Activated CD4-positive, alpha-beta T cell treated with anti-CD3 and anti-CD28 coated beads, Interleukin-2, amount 10 ng/mL, durations not matched to agents 7 days and 5 days (primary cell): ENCODE measurements at places on chromosomes 3 and 15. TPM values are rescaled to one million over a fixed set of nuclear protein-coding genes. Genes with fewer than 3 reads are reported as not detected.

DNA sequence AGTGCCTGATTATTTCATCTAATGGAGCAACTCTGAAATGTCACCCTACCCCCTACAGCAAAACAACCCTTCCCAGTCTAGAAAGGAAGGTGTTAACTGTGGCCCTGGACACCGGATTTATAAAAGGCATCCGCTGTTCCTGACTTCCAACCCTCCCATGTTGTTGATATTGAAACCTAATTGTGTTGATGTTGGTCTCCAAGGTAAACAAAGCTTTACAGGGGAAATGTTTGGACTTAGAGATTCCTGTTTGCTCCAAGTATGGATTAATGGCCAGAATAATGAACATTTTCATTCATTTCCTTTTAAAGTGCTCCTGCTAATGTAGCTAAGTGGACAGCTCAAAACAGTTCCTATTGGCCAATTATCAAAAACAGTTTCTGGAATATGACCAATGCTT lies 19.4 kb upstream of the LMCD1 start:
- DNase-seq: no peak

- DNase-seq: no peak
These were observed 753.5 kb upstream of the NECTIN3 start for GRCh38 chr3:110318108-110318507.

DNA sequence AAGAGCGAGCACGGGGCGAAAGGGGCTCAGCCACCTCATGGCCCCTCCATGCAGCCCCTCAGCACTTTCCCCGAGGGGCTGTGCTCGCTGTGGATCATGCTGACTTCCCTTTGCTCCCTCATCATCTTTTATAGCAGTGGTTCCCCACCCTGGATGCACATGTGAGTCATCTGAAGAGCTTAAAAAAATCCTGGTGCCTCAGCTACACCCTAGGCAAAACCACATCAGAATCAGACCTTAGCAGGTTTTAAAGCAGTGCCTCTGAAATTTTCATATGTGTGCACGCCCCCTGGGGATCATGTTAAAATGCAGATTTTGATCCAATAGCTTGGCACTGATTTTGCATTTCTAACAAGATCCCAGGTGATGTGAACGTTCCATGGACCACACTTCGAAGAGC lies 50.9 kb downstream of the FEM1B start:
- peak; percentile 70 for DNase-seq

Gene GHSR
- total RNA-seq: not detected

DNA sequence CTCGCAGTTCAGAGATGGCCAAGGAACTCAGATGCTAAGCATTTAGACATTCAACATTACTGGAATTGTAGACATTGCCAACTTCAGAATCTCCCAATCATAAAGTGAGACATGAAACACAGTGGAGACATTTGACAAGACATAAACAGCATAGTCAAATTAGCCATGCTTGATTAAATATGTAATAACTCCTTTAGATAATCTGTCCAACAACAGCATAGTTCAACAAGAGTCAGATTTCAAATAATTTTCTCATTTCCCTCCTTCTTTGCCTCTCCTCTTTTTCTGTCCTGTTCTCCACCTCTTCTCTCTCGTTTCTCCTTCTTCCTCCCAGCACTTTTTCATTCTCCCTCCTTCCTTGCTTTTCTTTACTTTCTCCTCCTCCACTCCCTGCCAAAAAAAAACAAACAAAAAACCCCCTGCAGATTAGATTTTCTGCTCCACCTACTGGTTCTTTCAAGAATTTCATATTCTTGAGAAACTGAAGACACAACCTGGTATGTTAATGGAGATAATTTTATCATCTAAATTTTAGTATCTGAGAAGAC lies 20.2 kb downstream of the CPOX start:
- no peak for DNase-seq

DNA sequence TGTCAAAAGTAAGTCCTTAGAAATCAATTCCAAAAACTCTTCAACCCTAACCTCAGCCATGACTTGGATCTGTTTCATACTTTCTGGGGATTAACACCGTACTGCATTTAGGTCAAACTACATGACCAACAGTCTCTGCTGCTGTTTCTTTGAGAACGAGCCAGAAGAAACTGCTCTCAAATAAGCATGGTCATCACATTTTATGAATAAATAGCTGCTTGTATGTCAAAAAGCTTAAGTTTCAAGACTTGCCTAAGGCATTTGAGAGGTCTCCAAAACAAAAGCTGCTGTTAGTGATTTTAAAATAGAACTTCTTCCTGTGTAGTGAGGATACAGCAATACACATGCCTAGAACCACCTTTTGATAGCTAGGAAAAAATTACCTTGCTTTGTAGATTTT lies 166.3 kb upstream of the CHRM5 start:
- DNase-seq: no peak

DNA sequence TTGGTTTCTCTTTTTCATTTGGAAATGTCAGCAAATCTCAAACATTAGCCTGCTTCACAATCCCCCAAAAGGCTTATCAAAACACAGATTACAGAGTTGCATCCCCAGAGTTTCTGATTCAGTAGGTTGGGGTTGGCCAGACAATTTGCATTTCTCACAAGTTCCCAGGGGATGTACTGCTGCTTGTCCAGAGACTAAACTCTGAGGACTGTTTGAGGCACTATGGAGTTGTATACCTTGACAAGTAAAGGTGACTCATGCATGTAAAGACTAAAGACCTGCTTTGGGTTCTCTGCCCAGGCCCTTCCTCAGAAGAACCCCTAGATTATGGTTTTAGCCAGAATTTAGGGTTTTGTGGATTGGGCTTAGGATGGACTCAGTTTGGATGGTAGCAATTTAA lies 151.1 kb upstream of the ARHGEF26 start:
- no peak for DNase-seq

Gene DHFR2
- total RNA-seq: 8.4 TPM

DNA sequence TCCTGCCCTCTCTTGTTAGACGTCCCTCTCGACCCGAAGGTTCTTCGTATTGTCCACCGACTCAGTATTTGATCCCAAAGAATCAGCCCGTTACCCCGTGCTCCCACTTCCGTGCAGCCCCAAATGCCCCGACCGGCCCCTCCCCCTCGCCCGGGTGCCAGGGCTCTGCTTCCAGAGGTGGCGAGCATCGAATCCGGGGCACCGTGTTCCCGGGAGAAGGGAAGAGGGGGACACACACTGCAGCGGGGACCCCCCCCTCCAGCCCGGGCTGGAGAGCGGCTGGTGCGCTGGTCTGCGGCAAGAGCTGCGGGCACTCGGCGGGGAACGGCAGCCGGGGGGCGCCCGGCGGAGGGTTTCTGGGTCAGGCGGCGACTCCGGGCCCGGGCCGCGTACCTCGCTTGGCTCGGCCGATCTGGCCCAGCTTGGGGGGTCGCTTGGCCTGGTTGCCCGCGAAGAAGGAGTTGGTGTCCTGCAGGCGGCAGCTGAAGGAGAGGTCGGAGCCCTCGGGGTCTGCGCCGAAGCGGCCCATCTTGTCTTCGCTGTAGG lies 556 bp downstream of the CAMK2N2 start:
- no peak for DNase-seq

GRCh38 chr15:97680606-97681220 lies 279.8 kb upstream of the ARRDC4 start:
- DNase-seq: no peak

DNA sequence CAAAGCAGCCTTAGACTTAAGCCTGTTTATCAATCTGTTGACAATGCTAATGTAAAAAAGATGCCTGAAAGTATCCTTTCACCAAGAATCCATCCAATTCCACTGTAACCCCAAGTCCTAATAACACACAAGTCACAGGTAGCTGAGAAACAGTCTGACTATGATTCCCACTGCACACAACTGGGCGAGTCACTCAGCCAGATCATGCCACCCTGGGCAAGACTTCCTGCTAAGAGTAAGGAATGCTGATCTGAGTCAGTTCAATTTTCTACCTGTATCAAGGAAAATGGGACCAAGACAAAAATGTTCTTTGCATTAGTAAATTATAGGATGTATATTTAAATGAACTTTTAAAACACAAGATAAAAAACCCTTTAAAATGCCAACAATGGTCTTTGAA lies 33.3 kb downstream of the NPTN start:
- no peak for DNase-seq

DNA sequence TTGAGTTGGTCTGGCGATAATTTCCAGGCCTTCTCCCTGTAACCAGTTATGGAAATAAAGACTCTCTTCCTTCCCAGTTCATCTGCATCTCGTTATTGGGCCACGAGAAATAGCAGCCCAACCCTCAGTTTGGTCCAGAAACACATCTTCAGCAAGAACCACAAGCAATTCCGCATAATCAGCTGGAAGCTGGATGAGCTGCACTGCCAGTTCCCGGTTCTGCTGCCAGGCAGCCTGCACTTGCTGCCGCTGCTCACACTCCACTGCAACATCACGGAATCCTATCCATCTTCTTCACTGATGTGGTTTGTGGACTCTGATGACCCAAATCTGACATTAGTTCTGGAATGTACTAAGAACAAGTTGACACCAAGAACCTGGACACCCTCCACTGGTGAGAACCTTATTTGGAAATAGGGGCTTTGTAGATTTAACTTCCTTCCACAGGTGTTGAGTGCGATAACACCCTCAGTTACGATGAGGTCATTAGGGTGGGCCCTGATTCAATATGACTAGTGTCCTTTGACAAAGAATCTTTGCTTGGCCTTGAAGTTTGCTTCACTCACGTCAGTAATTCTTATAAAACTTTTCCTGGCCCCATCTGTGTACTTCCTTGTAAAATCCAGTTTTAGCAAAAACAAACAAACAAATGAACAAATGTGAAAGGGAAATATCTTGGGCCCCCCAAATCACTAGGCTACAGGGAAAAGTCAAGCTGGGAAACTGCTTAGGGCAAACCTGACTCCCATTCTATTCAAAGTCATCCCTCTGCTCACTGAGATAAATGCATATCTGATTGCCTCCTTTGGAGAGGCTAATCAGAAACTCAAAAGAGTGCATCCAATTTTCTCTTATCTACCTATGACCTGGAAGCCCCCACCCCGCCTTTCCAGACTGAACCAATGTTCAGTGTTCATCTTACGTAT lies 221.9 kb upstream of the PROK2 start:
- no peak for DNase-seq

- DNase-seq: no peak
These were observed 307.8 kb upstream of the TPRG1 start for GRCh38 chr3:188863999-188864406.

DNA sequence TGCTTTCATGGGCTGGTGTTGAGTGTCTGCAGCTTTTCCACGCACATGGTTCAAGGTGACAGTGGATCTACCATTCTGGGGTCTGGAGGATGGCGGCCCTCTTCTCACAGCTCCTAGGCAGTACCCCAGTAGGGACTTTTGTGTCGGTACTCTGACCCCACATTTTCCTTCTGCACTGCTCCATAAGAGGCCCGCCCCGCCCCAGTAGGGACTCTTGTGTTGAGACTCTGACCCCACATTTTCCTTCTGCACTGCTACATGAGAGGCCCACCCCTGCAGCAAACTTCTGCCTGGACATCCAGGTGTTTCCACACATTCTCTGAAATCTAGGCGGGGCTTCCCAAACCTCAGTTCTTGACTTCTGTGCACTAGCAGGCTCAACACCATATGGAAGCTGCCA lies 383.4 kb upstream of the MEIS2 start:
- DNase-seq: no peak

- DNase-seq: no peak
These were observed 11.4 kb upstream of the GPR171 start for GRCh38 chr3:151214459-151214858.
